ENCODE measurements at places on chromosomes 2 and 18.

DNA sequence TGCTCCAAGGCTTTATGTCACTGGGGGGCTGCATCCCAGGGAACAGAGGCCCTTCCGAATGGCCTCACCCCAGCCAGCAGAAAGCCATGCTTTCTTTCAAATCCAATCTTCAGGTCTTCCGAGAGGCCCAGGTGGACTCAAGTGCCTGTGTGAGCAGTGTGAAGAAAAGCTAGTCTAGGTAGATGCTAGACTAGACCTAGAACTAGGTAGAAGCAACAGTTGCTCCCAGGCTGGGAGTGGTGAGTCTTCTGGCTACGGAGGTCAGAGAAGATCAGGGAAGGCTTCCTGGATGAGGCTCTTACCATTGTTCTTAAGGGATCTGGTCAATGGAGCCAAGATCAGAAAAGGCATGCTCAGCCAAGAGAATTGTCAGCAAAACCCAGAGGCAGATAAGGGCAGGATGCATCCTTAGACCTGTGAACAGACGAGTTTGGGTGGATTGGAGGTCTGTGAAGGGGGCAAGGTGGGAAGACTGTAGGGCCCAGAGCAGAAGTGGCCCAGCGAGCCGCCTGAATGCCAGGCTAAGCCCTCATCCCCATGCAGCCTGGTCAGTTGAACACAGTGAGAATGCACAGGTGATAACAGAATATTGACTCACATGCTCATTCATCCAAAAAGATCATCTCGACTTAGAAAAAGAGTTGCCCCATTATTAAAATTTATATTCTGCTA lies 110.8 kb downstream of the SMAD7 start:
- no peak for DNase-seq

DNA sequence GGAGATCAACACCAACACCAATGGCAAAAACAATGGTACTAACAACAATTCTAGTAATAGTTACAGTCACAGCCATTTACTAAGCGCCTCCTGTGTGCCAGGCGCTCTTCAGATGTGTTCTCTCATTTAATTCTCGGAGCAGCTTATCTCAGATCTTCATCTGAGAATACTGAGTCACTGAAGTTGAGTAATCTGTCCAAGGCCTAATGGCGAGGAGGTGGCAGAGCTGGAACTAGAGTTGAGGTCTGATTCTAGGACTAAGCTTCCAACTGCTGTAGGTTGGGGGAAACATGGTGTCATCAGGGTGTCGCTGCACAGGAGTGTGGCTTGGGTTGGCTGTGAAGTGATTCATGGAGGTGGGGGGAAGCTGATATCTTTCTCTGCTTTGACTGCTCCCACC lies 156.1 kb downstream of the DYSF start:
- no peak for DNase-seq

GRCh38 chr18:4704781-4705180 lies 249.7 kb upstream of the DLGAP1 start:
- no peak for DNase-seq

GRCh38 chr2:234116010-234116409 lies 65.5 kb downstream of the SPP2 start:
- DNase-seq = no peak

DNA sequence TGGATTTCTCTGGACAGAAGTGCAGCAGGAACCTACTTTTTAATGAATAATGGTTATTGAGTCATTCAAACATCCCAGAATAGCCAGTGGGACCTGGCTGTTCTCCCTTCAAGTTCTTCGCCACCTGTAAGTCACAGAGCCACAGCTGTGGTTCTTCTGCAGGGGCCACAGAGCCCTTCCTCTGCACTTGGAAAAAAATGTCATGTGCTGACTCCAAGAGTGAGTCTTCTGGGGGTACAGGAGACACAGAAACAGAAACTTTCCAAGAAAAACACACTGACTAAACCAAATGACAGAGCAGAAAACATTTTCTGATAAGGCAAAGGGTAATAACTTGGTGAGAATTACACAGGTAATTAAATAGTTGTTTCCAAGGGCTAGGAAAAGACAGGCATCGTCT lies 68.7 kb upstream of the FN1 start:
- peak; percentile 38 for DNase-seq

GRCh38 chr2:220279372-220279771 lies 651.9 kb downstream of the SLC4A3 start:
- DNase-seq = peak; percentile 94

DNA sequence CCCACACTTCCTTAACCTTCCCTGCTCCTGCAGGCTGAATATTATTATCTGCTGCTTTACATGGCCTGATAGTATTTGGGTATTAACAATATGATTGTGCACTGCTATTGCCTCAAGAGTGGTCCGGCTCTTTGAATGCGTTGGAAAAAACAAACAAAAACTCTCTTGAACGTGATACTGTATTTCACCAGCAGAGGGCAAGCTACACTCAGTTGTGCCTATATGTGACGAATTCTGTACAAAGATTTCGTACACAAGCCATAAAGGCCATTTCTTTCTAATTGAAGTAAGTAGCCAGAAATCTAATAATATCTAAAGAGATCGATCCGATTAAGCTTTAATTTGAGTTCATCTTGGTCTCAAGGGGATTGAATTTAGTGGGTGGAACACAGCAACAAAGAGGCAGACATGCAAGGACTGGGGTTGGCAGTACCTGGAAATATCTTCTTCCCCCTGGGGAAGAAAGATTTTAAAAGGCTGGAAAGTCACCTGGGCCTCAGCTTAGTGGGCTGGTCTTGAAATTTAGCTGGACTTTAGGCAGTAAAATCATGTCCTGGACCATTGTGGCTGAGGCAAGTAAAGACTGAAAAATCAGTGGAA lies 49.3 kb upstream of the RAB6D start:
- peak; percentile 79 for DNase-seq

DNA sequence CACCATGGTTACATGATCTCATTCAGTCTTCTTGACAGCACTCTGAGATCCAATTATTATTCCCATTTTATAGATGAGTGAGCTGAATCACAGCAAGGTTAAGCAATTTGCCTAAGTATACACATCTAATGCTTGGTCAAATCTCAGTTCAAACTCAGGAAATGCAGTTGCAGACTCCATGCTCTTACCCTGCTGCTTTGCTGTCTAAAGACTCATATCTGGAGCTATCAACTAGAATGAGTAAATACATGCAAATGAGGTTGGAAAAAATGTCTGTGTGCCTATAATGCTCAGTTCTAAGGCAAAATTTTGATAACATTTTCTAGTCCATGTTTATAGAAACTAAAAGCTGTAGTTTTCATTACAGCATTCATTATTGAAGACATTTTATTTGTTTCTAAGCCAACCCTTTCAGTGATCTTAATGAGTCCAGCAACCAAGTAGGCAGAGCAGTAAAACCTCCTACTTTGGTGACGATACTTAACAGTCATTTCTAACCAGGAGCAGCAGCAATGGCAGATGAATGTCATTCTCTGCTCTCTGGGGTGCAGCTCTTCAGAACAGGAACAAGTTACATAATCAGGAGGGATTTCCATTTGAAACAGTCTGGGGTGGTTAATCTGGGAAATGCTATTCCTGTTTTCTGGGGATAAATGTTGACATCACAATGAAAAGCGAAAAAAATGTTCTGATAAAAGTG lies 396.8 kb upstream of the UBE2E3 start:
- DNase-seq = no peak

GRCh38 chr2:36706021-36706876 lies 9.7 kb downstream of the VIT start:
- peak; percentile 16 for DNase-seq

GRCh38 chr2:11488809-11489208 lies 22.8 kb upstream of the E2F6 start:
- no peak for DNase-seq

DNA sequence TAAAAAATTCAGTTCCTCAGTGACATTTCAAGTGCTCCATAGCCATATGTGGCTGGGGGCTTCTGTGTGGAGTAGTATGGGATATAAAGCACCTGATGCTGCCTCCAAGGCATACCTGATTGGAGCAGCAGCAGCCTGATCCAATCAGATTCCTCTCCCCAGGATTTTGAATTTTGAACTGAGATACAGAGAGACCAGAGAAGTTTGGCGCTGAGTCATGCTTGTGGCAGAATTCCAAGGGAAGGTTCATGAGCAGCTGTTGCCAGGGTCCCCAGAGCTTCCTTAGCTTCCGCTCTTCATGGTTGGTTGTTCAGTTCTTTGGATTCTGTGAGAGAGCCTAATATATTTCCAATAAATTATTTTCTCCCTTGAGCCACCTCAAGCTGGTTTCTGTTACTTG lies 29.0 kb upstream of the CFAP36 start:
- peak; percentile 57 for DNase-seq

- peak; percentile 40 for DNase-seq
Observed at GRCh38 chr2:220556658-220557057, 929.2 kb downstream of the SLC4A3 start.

- no peak for DNase-seq
Observed at GRCh38 chr18:48348739-48349138, 60.4 kb downstream of the ZBTB7C start.

DNA sequence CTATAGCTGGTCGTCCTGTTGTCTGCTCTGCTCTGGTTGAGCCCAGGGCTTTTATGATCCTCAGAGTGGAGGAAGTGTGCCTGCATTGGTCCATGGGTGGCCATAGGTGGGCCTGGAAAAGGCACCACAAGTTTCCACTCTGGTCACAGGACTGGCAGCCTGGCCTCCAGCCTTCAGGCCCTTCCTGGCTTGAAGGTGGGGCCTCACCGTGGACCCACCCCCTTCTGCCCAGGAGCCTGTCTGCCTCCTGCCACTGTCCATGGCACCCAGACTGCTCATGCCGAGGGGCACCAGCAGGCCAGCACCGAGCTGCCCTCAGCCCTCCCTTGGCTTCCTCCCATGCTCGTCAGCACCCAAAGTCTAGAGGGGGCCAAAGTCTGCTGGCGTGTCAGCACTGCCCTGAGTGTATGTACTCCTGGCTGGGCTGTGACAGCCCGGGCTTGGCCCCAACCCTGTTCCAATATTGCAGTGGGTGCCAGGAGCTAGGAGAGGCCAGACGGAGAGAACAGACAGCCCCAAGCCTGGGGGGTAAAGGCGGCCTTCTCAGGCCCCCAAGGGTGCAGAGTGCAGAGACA lies 529.4 kb downstream of the DCC start:
- DNase-seq = no peak

GRCh38 chr18:79912409-79912991 lies 39.0 kb downstream of the SLC66A2 start:
- peak; percentile 4 for DNase-seq

DNA sequence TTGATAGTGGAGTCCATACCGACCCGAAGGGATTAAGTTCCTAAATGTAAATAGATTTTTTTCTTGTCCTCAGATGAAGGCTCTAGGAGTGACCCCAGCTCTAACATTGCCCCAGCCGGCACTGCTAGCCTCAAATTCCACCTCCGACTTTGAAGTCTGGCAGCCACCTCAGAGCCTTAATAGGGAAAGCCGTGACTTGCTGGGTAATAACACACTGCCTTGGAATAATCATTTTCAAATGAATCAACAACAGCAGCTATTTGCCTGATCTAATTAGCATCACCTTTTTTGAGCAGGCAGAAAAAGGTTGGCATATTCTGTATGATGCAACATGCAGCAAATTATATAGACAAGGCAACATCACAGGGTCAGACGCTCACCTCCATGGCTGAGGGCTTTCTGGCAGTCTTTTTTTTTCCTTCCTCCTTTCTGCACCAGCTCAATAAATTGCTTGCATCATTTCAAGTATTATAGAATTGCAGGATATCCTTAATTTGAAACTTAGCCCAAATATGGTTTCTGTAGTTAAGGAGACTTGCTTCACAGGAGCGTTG lies 276.5 kb upstream of the ATP5MC3 start:
- no peak for DNase-seq

DNA sequence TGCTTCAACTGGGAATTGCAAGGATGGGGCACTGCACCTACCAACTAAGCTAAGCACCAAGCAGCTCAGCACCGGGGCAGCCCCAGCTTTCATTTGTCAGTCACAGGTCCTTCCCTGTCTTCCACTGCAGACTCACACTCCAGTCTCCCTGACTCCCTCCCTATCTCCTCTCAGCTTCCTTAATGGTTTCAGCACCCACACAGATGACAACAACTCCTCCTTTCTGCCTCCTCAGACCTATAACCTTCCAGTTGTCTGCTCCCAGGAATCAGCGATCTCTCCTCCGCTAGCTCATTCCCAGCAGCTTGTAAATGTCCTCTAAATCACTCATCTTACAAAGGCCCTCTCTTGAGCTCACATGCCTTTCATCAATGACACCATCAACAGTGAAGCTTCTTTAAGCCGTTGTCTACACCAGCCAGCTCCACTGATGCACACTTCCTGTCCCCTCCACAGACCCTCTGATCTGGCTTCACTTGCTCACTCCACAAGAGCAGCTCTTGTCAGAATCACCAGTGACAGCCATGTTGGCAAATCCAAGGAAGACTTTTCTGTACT lies 32.1 kb downstream of the CLASP1 start:
- DNase-seq = no peak

DNA sequence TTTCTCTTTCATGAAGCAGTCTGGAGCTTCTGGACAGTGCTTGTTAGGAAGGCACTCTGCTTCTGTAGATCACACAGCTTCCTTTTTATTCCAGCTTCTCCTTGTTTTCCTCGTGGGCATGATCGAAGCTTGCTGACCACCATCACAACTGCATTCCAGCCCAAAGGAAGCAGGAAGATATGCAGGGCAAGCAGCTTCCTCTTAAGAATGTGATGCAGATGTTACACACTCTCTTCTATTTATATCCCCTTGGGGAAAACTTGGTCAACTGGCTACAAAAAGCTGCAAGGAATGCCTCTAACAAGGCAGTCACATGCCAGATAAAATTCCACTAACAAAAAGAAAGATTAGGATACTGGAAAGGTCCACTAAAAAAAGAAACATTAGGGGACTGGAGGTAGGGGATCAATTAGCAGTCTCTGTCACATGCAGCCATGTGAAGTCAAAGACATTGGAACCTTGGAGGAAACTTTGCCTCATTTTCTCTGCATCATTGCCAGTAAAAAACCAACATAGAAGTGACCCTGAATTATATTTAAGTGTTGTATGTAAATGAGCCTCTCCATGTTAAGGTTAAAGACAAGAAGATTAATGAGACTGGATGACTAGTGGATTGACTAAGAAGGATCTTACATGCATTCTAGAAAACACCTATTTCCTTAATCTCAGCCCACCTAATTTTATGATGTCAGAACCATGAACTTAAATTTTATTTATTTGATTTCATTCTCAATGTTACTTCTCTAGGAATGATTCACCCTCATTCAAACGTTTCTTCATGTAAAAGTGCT lies 98.3 kb downstream of the NAB1 start:
- DNase-seq = peak; percentile 81

DNA sequence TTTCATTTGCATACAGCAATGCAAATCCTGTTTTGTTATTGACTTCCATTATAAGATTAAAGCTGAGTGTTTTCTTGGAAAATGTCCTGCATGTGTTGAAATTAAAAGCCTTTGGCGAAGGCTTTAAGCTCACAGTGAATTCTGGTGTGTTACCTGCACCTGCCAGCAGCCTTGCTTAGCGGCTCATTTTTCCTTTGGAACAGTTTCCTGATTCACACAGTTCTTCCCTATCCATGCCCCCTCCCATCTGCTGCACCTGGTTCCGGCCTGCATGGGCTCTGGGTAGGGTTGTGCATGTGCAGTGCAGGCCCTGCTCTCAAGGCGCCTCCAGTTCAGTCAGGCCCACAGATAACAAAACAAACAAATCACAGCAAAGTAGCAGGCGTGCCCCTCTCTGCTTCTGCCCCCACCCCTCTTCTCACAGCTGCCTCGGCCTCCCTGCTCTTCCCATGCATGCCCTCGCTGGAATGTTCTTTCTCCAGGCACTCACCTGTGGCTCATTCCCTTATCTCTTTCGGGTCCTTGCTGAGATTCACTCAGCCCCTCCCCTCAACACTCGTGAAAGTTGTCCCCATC lies 15.8 kb downstream of the MTCL1 start:
- DNase-seq = no peak
